ENCODE measurements at places on chromosomes 3 and 15.

DNA sequence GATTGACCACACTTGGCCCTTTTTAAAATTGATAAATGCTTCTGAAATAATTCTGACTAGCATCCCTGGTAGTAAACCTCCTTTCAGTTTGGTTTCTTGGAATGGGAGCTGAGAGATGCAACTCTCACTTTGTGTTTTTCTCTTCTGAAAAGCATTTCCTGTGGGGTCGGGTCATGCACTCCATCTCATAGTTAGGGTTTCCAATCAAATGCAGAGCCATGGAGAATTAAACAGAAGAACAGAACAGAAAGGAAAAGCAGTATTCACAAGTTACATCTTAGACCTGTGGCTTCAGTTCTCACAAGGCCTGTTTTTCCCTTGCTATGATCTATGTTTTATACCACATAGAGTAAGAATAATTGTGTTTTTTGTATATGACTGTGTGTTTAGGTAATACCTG, 39.7 kb downstream of the SENP2 start:
- no peak for DNase-seq

DNA sequence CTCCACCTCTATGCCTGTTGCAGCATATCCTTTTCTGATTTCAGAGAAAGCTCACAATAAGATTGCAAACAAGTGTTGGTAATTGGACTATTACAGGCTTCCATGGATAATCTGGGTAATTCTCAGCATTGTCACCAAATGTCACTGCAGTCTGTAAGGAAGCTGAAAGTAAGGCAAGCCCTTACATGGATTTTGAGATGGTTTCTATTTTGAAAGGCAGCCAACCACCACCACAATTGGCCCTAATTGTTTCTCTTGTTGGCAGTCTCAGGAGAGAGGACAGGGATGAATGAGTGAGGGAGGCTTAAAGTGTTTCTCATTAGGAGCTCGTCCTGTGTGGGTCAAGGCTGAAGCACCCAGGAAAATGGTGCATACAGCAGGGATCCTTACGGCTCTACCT, 879.9 kb downstream of the TUSC7 start:
- no peak for DNase-seq

DNA sequence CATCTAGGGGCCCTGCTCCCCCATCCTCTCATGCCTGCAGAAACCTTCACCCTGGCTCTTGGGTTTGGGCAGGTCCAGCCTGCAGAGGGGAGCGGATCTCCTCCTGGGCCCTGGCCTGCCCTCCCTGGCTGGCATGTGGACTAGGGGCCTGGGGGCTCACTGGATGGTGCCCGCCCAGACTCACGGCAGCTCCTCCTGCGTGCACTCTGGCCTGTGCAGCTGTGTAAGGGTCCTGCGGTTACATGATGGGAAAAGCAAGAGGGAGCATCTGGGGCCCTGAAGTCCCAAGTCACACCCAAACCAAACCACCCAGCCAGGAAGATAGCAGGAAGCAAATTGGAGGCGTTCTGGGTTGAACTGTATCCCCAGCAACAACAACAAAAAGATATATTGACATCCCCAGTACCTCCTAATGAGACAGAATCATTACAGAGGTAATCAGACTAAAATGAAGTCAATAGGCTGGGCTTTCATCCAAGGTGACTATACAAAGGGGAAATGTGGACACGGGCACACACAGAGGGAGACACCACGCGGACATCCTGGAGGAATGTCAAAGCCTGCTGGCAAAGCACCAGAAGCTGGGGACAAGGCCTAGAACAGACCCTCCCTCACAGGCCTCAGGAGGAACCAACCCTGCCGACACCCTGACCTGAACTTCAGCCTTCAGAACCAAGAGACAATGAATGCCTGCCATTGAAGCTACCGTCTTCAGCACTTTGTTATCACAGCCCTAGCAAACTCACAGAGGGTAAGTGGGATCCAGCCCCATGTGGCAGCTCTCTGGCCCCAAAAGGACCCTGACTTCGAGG, 10.4 kb upstream of the CLK3 start:
- no peak for DNase-seq

DNA sequence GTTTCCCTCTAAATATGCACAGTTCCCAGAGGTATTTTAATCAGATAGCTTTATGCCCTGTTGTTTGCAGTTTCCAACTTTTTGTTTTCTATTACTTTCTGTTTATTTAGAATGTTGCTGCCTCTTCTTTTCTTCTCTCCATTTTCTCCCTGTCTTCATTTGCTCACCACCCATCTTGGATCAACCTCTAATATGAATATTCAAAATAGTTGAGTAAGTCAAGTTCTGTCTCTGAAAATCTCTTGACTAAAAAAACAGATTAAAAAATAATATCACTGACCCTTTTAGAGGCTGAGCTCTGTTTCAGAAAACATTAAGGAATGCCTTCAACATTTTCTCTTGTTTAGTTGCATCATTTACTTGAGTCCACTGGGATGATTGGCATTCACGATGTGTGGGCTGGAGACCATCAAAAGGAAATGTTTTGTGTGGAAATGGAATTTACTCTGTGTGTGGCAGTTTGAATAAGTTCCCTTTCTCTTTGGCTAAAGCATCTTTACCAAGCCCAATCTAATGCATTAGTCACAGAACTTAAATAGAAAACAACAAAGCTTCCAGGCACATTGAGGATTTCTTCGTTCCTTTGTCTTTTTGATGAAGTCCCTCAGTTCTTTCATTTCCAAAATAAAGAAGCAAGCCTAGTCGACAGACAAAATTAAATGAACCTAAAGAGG, 633.9 kb upstream of the TGFBR2 start:
- DNase-seq: no peak

Measured in T1000 (cell line).